ENCODE measurements at places on chromosomes 12 and 14.

- no peak for DNase-seq
Observed at GRCh38 chr14:59275668-59276067, 87.2 kb downstream of the DAAM1 start.

GRCh38 chr12:126784328-126784921, 1482.5 kb upstream of the TMEM132C start:
- DNase-seq = peak; percentile 18

- no peak for DNase-seq
Observed at GRCh38 chr12:104320627-104321024, 17.1 kb downstream of the EID3 start.

- no peak for DNase-seq
Observed at GRCh38 chr14:81565441-81566290, 32.0 kb upstream of the SEL1L start.

- DNase-seq = peak; percentile 52
Observed at GRCh38 chr12:130872179-130873096, 572 bp downstream of the RAN start.

GRCh38 chr12:54407183-54407905, 11.7 kb downstream of the ITGA5 start:
- no peak for DNase-seq

DNA sequence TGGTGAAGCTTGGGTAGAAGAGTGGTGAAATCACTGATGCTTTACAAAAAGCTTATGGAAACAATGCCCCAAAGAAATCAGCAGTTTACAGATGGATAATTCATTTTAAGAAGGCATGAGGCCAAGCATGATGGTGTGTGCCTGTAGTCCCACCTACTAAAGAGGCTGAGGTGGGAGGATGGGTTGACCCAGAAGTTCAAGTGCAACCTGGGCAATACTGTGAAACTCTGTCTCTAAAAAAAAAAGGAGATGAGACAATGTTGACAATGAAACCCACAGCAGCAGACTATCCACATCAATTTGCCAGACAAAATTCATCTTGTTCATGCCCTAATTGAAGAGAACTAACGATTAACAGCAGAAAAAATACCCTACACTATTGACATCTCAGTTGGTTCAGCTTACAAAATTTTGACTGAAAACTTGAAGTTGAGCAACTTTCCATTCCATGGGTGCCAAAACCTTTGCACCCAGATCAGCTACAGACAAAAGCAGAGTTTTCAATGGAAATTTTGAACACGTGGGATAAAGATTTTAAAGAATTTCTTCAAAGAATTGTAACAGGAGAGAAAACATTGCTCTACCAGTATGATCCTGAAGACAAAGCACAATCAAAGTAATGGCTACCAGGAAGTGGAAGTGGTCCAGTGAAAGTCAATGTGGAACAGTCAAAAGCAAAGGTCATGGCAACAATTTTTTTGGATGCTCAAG, 26.7 kb downstream of the BTG1 start:
- DNase-seq = no peak

DNA sequence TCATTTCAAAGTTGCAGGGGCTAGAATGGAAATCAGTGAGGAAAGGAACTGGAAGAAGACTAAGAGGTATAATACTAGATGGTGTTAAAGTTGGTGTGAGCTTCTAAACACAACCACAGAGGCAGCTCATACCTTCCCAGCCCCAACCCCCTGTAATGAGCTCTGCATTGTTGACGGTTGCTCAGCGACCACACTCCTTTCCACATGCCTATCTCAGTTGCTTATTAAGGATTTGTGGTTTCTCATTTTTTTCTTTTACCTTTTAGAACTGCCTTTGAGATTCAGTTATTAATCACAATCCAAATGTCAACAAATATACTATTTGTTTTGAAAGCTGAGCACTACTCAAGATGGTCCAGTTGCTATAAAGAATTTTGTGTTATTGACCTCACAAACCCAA, 62.1 kb upstream of the KIF21A start:
- DNase-seq = no peak

DNA sequence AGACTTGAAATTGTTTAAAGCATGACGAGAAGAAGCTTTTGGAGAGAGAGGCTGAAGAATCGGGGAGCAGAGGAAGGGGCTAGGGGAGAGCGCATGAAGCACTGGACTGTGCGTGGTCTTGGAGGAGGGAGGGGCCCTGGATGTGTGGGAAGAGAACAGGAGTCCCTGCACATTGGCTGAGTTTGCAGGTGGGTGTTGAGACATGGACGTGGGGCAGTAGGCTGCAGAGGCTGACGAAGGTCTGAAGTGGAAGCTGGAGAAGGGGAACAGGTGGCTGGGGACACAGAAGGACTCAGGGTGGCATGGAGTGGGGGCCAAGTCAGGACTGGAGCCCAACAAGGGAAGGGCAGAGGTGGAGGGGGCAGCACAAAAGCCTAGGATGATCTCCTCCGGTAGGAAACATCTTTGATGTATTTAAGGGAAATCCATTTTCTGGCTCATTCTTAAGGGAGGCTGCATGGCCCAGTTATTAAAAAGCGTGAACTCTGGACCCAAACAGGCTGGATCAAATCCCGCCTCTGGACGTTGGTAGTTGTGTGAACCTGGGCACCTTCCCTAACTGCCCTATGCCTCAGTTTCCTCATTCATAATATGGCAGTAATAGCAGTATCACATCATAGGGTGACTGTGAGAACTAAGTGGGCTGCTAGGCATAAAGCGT, 29.0 kb downstream of the ADGRD1 start:
- no peak for DNase-seq

GRCh38 chr12:96195845-96196451, 1.8 kb downstream of the ELK3 start:
- DNase-seq = peak; percentile 50

- no peak for DNase-seq
Observed at GRCh38 chr12:83322809-83323208, 636.1 kb downstream of the TMTC2 start.

DNA sequence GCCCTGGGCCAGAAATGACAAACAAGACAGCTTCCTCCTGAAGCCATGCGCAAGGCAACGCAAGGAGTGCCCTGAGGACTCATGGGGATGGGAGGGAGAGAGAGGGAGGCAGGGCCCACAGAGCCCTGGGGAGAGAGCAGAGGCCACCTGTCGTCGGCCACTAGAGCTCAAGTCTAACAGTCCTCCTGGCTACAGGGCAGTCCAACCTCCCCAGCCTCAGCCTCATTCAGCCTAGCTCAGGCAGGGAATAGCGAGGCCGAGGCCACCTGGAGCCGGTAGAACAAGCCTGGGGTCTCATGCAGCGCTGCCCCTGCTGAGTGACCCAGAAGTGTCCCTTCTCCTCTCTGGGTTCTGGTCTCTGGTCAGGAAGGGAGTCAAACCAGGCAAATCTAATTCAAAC, 69.5 kb downstream of the BCL11B start:
- DNase-seq = no peak

DNA sequence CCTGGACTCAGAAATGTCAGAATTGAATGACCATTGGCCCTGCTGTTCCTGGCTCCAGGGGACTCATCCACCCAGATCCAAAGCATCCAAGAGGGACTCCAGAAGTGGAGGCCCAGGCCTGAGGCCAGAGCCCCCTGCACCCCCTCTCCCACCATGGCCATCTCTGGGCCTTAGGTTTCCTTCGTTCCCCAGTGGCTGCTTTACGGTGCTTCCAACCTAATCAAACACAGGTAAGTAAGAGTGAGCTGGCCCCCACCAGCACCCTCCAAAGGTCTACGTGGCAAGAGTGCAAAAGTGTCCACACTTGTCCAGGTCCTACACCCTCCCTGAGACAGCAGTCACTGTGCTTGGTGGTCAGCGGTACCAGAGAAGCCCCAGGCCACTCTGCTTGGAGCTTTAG, 139.0 kb downstream of the DPF3 start:
- DNase-seq = no peak
